ENCODE measurements at places on chromosomes 13 and 19.

GRCh38 chr19:38956264-38956663 is 19.3 kb downstream of the FBXO17 start:
- no peak for DNase-seq

- no peak for DNase-seq
Measured at GRCh38 chr13:42836930-42837690, 55.7 kb downstream of the FAM216B start.

GRCh38 chr19:50340331-50340730 is 11.2 kb upstream of the KCNC3 start:
- DNase-seq = no peak

- no peak for DNase-seq
Measured at GRCh38 chr13:103839460-103839859, 773.2 kb upstream of the SLC10A2 start.

DNA sequence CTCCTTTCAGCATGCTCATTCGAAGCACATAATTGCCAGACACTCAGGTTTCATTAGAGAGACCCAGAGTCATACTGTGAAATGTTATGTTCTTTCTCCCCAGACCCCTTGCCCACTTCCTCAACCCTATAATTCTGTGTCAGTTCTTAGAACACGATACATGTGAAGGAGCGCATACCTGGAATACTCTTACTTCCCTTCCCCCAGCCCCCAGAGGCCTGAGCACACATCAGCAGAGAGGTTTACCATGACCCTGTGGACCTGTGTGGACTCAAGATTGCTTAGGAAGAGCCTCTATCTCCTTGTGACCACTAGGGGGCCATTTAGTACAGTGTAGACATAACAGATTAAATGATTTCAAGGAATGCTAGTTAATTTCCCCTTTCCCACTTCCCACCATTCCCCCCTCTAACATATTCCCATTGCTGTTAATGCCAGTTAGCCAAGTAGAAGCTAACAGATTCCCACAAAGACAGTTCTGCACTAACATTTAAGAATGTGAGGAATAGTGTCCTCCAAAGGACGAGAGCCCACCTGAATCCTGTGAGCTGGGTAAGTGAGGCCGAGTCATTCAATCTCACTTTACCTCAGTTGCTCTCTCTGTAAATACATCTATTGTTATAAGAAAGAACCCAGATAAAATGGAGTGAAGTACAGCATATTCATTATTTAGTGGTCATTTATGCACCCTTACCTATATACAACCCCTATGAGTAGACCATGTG is 154.2 kb upstream of the MAB21L1 start:
- peak; percentile 25 for DNase-seq

DNA sequence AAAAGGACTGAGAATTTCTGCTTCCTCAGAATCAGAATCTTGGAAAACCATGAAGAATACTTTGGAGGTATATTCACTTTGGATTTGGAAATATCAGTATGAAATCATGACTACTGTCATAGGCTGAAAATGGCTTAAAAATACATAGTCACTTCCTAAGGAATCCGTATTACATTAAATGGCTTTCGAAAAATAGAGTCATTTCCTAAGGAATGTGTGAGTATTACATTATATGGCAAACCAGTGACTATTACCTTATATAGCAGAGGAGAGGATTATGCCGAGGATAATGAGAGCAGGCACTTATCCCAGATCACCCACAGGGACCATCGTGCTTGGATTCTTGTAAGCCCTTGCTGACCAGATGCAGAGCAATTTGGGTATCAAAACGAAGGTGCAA is 1471.8 kb downstream of the EFNB2 start:
- DNase-seq = no peak

- no peak for DNase-seq
Measured at GRCh38 chr13:61692691-61693090, 277.0 kb upstream of the PCDH20 start.

DNA sequence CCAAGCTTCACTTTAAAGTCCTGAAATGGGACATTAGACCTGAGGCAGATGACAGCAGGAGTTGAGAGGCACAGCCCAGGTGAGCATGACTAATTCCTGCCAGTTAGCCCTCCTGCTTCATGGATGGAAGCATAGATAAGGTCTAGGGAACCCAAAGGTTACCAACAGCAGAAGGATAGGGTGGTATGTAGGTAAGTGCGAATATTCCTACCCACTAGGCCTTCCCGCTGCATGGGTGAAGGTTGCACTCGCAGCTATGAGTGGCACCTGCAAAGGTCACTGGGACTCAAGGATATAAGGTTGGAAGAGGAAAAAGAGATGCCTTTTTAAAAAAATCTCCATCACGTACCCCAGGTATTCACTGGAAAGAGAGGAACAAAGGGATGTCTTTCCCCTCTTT is 12.2 kb upstream of the MLLT1 start:
- DNase-seq = no peak

DNA sequence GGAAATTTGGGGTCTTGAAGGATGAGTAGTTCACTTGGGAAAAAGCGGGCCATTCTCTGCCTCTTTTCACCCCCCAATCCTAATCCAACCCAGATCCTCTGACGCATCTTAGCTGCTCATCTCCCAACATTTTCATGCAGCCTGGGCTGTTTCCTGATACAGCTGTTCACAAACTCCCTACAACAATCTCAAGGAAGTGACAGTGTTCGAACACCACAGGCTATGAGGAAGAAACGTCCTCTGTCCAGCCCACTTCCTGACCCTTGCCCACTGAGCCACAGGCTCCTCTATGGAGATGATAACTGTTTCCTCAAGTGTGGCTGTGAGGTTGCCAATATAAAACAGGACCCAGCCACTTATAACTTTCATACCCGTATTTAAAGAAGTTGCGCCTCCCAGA is 16.2 kb downstream of the LMTK3 start:
- no peak for DNase-seq

DNA sequence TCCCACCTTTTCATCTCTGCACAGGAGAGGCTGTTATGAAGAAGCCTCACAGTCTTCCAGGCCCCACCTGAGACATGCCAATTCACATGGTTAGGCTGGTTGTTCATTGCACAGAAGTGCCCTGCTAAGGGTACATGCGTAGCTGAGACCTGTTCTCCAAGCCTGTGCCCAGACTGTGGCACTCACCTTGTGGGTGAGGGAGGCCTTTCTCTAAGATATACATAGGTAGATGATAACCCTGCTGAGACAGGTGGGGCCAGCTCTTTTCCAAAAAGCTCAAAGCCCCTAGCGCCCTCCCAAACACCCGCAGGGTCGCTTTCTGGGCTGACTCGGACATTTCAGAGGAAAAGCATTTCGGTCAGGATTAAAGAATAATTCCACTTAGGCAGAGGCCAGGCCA is 53.5 kb upstream of the ZNF507 start:
- DNase-seq = no peak

DNA sequence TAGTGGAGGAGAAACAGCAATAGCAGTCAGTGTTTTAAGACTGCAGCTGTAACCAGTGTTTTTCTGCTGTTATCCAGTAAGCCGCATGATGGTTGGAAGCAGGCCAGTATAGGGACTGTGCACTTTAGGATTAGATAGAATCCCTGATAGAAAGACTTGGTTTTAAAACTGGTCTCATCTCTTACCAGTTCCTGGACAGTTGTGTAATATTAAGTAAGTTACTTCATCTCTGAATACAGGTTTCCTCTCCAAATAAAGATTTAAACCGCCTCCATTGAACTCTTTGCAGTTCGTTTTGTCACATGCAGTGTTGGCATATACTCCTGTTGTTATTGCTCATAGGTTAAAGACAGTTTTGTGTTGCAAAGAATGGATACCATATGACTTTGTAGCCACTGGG is 25.6 kb downstream of the URI1 start:
- no peak for DNase-seq

DNA sequence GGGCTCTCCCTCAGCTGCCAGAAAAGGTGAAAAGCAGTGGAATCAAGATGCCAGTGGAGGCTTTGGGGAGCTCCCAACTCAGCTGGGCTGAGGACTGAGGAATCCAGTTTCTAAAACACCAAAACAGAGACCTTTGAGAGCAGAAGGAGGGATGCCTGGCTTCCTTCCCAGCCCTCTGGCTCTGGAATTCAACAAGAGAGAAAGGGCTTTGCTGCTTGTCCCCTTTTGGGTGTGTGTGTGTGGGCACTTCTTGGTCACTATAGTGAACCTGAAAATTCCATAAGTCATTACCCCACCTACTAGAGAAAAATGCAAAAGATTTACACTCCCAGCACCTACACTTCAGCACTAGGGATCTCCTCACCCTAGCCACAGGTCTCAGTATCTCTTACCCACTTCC is 30.3 kb upstream of the CYP2B6 start:
- no peak for DNase-seq

DNA sequence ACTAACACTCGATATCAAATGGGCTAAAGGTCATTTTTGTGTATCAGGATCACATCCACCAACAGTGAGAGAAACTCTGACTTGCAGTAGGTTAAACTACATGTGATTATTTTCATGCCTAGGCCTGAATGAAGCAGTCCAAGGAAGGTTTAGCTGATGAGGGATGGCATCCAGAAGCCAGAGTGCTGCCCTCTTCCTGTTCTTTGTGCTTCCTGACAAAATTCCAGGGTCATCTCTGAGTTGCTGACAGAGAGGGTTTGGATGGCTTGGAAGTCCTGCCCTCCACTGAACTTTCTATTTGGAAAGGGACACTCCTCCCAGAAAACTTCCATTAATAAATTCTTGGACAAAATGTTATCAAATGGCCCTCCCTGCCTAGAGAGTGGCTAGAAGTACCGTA is 728.3 kb upstream of the SLC10A2 start:
- DNase-seq = no peak

Measured in activated CD4-positive, alpha-beta T cell treated with anti-CD3 and anti-CD28 coated beads, Interleukin-10, Interleukin-2, amounts not matched to agents 100 ng/mL and 50 ng/mL, durations not matched to agents 16 hours and 8 hours (primary cell).